Stimulated activated CD4-positive, alpha-beta T cell treated with anti-CD3 and anti-CD28 coated beads, Interleukin-15, amount 100 ng/mL, for 48 hours (primary cell): ENCODE measurements at places on chromosomes 12 and 14.

- no peak for DNase-seq
These were observed 38.8 kb downstream of the CBX5 start for GRCh38 chr12:54240971-54241588.

- DNase-seq: no peak
These were observed 1.1 kb downstream of the MED6 start for GRCh38 chr14:70599345-70599744.

- DNase-seq: no peak
These were observed 43.5 kb downstream of the DNAI7 start for GRCh38 chr12:25151476-25151875.

- DNase-seq: peak; percentile 2
These were observed 631 bp downstream of the PPM1H start for GRCh38 chr12:62934239-62934798.

DNA sequence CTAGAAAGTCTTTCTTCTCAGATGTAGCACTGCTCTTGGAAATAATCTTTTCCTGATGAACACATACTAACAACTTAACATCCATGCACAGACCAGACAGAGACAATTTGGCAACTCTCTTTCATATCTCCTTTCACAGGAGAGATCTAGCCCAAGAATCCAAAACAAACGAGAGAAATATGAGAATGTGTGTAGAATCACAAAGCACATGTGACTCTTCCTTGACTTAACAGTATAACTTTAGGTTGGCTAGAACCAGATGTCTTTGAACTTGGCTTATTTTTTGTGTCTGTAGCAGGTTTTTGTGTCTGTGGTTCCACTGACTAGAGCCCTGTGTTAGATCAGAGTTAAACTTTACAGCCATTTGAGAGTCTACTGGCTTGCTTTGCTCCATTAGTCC lies 114.2 kb downstream of the STXBP6 start:
- no peak for DNase-seq

DNA sequence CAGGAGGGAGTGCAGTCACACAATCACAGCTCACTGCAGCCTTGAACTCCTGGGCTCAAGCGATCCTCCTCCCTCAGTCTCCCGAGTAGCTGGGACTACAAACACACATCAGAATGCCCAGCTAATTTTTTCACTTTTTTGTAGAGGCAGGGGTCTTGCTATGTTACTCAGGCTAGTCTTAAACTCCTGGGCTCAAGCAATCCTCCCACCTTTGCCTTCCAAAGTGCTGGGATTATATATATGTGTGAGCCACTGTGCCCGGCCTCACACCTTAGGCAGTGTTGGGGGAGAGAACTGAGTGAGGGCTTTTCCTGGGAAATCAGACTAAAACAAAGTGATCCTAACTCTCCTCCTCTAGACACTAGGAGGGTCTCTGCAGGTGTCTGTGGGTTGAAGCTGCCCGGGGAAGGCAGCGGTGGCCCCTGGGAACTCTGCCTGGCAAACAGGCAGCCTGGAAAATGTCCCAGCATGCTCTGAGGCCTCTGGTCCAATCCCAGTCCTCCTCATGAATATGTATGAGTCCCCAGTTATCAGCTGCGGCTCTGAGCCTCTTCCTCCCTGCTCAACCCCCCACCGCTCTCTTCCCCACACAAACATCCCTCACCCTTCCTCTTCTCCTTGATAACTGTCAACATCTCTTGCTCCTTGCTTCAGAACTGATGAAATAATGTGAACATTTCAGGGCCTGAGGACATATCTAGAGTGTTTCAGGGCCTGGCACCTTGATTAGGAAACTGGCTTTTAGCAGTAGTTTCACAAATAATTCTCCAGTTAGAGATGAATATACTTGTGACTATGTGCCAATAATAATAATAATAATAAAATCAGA lies 7.9 kb upstream of the NAA25 start:
- DNase-seq: no peak

DNA sequence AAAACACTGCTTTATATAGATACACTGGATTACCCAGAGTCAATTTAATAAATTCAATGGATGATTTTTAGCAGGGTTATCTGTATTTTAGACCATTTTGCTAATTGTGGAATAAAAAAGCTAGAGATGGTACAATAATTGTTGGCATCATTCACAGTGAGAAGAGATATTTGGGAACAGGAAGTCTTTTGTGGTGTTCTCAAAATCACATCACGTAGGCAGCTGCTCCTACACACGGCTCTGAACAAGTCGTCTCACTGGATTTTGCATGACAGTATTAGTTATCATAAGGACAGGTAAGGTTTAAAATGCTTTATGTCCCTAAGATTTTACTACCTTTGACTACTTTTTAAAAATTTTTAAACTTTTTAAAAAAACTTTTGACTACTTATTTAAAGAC lies 52.0 kb downstream of the PAPLN start:
- no peak for DNase-seq

DNA sequence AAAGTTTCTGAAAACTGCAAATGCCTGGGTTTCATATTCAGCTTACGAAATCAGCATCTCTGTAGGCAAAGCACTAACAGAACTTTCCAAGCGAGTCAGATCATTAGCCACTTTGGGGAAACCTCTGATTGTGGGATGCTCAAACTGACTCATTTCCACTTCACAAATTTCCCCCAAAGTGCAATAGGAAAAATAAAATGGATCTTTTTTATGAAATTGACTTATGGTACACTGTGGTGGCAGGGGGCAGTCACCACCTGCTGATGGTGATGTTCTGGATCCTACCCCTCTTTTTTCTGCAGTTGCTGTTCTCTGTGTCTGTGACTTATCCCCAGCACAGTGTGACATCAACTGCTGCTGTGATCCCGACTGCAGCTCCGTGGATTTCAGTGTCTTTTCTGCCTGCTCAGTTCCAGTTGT lies 5.6 kb downstream of the TCTN1 start:
- peak; percentile 13 for DNase-seq

- no peak for DNase-seq
These were observed 1010.8 kb downstream of the FLRT2 start for GRCh38 chr14:86540636-86541247.
